ENCODE measurements at places on chromosomes 5 and 9.

DNA sequence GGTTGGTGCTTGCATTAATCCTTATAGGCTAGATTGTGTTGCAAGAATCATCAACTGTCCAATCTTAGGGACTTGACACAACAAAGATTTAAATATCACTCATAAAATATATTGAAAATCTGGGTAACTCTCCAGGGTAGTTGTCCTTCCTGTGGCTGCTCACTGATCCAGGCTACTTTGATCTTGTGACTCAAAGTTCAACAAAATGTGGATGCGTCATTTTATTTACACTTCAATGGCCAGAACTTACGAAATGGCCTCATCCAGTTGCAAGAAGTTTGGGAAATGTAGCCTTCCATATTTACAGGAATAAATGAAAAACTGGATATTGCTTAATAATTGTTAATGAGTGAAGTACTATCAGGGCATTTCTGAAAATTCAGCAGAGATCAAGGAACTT lies 235.5 kb upstream of the ACTBL2 start:
- no peak for DNase-seq

GRCh38 chr5:35478856-35479682 lies 138.6 kb upstream of the SPEF2 start:
- peak; percentile 22 for DNase-seq

GRCh38 chr5:16169550-16169949 lies 10.0 kb downstream of the MARCHF11 start:
- no peak for DNase-seq

DNA sequence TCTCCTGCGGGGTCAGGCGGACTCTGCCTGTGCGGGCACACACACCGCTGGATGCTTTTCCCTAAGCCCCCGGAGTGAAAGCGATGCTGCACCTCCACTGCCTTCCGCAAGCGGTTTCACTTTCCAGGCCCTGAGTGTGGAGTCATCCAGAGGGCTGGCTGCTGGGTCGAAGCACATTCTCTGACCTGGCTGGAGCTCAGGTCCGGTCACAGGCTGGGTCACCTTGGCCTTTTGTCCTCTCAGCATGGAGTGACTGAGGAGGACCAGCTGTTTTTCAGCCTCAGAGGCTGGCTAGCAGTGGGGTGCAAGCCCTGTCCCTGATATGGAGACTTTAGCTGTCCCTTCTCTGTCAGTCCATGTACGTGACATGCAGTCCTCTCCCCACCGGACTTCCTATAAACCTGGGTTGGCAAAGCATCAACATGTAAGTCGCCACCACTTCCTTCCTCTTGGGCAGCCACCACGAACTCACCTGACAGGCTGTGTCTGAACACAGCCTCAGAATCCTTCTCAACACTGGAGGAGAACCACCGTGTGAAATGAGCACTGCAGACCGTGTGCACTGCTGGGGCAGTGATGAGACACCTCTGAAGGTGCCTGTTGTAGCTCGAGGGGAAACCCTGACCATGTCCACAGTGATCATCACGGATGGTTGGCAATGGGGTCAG lies 51.3 kb downstream of the GADD45G start:
- DNase-seq: no peak

DNA sequence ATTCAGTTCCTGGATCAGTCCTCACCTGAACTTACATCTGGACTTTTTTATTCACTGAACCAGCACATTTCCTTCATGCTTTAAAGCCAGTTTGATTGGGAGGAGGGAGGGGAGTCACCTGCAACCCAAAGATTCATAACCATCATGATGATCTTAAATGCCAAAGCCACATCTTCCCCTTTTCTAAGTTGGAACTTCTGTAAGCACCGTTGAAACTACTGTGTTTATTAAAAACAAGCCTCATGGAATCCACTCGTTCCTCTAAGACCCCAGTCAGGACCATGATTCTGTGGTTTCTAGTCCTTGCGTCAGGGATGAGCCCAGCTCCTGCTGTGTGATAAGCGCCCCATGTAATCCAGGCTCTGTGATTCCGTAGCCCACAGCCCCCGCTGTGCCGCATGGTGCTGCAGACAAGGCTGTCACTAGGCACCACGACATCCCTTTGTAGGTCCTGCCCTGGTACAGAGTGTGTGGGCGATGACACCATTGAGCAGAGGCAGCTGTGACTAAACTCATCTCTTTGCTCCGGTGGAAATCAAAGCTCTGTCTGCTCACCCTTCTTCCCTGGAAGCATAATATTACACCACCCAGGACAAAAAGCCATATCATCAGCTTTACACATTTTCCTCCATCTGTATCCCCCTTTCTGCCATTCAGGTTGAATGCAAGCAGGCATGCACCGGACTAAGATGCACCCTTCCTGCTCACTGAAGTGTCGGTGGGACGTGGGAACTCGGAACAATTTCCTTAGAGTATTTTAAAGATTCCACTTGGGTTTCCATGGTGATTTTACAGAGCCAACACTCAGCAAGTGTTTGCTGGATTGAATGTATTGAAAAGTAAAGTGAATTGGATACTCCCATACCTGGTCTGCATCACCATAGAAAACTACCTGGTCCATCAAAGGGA lies 132.0 kb upstream of the FSTL4 start:
- DNase-seq: no peak

- no peak for DNase-seq
Observed at GRCh38 chr5:74418709-74419108, 221.8 kb downstream of the ENC1 start.

DNA sequence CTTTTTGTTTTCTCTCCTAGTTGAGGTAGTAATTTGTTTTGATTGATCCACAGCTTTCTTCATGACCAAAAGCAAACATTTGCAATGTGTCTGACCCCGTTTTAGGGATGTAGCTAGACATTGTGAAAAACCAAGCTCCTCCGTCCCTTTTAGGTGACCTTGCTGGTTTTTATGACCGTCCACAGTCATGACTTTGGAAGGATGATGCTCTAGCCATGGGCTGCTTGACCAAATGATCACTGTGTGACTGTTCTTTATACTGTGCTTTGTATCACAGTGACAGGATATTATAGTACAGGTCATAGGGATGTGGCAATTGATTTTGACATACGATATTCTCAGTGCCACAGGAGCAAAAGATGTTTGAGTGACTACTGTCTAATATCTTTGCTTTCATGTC lies 54.4 kb downstream of the KCNN2 start:
- DNase-seq: no peak

All from eye (tissue), 1 donor.